ENCODE measurements at places on chromosomes 7 and 10. TPM values are rescaled to one million over a fixed set of nuclear protein-coding genes. Genes with fewer than 3 reads are reported as not detected.

The OR6V1 gene
- not detected for total RNA-seq

The CASTOR2 gene
- 24.2 TPM for total RNA-seq

The CPXM2 gene
- total RNA-seq: 4.0 TPM

The IRF5 gene
- total RNA-seq: 1.8 TPM

The MOGAT3 gene
- not detected for total RNA-seq

The SEMA3A gene
- 1.0 TPM for total RNA-seq

The THSD7A gene
- total RNA-seq: 0.67 TPM

The CYP3A5 gene
- total RNA-seq: not detected

The SLC26A5 gene
- total RNA-seq: not detected

The CUBN gene
- total RNA-seq: 1.2 TPM

The PRKAG2 gene
- 50.2 TPM for total RNA-seq

- DNase-seq: no peak
These were observed 147.3 kb downstream of the ZNF33B start for GRCh38 chr10:42491001-42491592.

GRCh38 chr10:83214136-83214535, 925.2 kb upstream of the GHITM start:
- DNase-seq: no peak

- no peak for DNase-seq
These were observed 36.8 kb downstream of the SLC29A3 start for GRCh38 chr10:71355886-71356285.

DNA sequence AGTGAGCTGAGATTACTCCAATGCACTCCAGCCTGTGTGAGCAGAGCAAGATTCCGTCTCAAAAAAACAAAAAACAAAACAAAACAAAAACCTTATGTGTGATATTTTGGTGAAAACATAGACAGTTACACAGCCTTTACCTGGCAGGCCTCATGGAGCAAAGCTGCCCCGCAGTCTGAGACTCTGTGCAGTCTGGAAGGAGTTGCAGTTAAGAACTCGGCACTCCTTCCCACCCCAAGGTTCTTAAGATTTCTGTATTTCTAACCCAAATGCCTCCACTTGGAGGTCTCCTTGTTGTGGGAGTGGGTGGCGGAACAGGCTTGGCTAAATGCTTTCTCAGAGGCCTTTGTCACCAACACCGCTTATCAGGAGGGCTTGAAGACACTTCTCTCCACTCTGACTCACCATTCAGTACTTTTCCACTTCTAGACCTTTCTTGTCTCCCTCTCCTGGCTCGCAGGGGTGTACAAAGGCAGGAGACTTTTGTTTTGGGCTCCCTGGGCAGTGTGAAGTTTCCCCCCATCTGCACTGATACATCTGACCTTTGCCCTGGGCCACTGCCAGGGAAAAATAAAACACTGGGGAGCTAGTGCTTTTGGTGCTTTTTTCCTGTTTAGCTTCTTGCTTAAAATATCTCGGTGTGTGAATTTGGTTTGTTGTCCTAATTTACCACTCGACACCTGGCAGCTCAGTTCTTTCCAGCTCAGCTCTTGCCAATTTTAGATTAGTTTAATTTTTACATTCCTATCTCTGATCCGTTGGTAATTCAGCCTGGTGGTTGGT, 51.3 kb upstream of the MAGI2 start:
- DNase-seq: no peak

GRCh38 chr10:6689036-6689435, 109.0 kb upstream of the PRKCQ start:
- DNase-seq: no peak

GRCh38 chr7:112970771-112971170, 115.9 kb downstream of the GPR85 start:
- no peak for DNase-seq

DNA sequence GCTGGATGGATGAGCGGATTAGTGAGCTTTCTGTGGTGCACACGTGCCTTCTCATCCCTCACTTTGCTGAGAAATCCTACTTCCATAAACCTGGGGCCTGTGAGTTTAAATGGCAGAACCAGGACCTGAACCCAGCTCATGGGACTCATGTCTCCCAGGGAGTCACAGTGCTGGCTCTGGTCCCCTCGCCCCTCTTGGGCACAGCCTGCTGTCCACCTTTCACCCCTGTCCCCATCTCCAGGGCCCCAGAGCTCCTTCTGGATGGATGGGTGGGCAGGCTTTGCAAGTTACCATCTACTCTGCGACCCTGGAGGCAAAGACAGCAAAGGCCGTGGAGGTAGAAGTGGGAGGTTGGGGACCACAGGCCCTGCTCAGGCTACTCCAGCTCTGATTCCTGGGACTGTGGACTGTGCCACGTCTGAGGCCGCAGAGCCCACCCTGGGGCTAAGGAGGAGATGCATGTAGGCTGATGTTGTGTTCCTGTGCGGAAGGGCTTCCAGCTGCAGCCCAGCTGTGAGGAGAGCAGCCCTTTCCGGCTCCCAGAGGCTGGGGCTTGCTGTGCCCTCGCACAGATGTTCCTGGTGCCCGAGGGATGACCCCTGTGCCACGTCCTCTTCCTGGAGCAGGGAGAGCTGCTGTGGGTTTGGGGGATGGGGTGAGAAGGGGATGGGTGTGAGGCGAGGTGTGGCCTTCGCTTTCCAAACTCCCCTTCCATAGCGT, 40.3 kb downstream of the PRF1 start:
- DNase-seq: no peak

GRCh38 chr7:159030490-159031134, 114.1 kb downstream of the VIPR2 start:
- DNase-seq: peak; percentile 76

DNA sequence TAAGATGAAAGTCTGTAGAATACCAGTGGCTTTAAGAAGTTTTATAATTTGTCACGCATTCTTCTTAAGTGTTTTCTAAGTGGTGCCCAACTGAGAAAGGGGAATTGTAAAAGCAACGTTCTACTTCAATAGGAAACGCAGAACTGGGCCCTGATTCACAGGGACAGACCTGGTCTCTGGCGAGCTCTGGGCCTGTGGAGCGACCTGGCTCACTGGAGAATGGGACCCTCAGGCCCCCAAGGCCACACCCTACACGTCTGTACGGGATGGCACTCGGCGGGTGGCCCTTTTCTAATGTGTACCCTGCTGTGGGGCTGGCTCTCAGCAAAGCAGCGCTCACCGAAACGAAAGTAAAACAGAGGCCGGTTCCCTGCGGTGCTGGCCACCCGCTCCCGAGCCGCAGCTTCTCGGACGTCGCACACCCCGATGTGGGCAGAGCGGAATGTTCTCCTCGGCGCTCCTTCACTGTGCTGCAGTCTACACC, 205.0 kb downstream of the DIP2C start:
- DNase-seq: no peak

DNA sequence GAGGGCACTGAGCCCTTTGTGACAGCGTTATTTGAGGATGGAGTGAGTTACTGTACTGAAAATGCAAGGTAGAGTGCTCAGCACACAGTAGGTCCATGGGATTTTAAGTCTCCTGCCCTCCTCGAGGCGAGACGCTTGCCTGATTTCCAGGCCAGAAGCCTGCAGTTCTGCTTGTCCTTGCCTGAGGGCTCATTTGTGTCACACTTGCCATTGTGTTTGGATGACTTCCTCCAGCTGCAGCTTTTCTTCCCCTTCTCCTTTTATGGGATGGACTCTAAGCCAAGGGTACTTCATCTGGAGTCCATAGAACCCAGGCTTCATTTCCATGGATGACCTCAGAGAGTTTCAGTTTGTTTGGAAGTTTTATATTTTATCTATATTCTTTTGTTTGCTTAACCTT, 304.2 kb upstream of the BMPER start:
- no peak for DNase-seq

GRCh38 chr7:117888627-117889026, 15.4 kb upstream of the CTTNBP2 start:
- no peak for DNase-seq

GRCh38 chr10:12406764-12407400, 57.5 kb downstream of the CAMK1D start:
- no peak for DNase-seq

- no peak for DNase-seq
These were observed 486.3 kb downstream of the GALNT17 start for GRCh38 chr7:71618278-71618677.

DNA sequence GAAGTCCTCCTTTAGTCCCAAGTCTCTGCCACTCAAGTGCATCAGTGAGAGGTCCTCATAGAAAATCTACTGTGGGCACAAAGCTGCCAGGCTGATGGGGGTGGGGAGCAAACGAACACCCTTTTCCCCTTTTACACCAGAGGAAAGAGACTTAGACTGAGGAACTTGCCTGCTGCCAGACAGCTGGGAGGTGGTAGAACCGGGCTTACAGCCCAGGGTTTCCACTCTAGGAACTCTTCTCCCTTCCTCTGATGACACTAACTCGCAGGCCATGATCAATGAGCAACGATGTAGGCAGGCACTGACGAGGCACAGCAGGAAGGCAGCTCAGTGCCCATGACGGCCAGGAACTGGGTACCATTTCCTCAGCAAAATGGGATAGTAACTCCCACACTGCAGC, 11.0 kb upstream of the SH2D4B start:
- no peak for DNase-seq

- no peak for DNase-seq
These were observed 193.8 kb upstream of the PHYHIPL start for GRCh38 chr10:58982470-58983239.

DNA sequence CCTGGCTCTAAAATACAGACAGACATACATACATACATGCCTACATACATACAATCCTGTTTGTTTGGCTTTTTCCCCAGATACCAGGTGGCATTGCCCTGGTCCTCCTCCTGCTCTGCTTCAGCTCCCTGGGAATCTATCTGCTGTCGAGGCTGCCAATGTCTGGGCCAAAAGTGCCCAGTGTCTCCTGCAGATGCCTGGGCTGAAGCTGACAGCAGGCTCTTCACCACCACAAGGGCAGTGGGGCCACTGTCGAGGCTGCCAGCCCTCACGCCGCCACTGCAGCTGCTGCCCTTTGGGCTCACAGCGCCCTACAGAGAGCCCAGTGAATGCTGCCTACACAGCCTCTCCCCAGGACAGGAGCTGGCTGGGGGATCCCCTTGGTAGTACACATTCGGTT, 18.0 kb upstream of the STN1 start:
- DNase-seq: no peak

DNA sequence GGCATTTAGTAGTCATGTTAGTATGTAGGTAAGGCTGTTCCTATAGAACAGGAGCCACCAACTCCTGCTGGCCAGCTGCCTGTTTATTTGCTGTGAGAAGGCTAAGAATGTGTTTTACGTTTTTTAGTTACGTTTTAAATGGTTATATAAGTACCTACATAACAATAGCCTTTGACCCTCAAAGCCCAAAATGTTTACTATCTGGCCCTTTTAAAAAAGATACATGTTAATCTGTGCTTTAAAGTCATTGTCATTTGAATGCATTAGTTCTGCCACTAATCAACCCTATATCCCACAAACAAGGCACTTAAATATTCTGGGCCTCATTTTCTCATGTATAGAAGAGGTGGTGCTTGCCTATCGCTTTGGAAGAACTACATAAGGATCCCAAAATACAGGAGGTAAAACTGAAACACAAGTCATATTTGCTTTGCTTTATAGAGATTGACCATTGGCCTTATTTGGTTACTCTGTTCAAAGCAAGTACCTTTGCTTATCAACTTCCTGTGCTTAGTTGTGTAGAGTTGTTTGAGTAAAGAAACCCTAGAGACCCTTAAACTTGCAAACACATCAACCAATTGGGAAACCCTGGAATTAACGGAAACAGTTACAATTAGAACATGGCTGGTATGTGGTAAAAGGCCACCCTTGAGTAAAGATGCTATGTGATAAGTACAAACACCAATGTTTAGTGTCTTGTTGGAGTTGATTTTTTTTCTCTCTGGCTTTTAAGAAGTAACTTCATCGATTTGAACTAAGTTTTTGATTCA, 25.9 kb downstream of the TIMM23 start:
- DNase-seq: no peak

DNA sequence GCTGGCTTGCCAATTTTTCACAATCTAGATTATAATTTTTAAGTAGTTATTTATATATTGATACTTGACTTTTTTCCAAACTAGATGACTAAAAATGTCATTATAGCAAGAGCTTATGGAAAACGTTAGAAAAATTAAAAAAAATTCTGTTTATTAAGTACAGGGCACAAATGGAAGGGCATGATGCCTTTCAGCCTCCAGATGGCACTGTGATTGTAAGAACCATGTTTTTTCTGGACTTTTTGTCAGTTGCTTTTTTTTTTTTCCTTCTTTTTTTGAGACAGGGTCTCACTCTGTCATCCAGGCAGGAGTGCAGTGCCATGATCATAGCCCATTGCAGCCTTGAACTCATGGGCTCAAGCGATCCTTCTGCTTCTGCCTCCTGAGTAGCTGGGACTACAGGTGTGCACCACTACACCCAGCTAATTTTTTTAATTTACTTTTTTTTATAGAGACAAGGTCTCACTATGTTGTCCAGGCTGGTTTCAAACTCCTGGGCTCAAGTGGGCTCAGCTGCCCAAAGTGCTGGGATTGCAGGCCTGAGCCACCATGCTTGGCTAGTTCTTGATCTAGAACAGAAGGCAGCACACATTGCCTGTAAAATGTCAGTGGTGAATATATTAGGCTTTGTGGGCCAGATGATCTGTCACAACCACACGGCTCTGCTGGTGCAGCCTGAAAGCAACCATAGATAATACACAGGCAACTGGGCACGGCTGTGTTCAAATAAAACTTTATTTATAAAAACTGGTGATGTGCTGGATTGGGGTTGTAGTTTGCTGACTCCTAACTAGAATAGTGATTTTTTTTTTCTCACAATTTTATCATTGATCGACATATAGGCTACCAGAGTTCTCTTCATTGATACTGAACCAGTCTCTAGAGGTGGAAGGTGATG, 27.4 kb downstream of the UCMA start:
- no peak for DNase-seq

Measured in heart left ventricle (tissue), 16 donors.